ENCODE measurements at places on chromosomes 3 and 15. TPM values are rescaled to one million over a fixed set of nuclear protein-coding genes. Genes with fewer than 3 reads are reported as not detected.

The UROC1 gene
- not detected for total RNA-seq

- DNase-seq: peak; percentile 69
Measured at GRCh38 chr15:77418966-77419835, 703 bp downstream of the PEAK1 start.

GRCh38 chr3:172221547-172221946 is 182.2 kb downstream of the FNDC3B start:
- peak; percentile 87 for DNase-seq

GRCh38 chr3:189748046-189748445 is 116.9 kb downstream of the TP63 start:
- no peak for DNase-seq

The SERPINI2 gene
- not detected for total RNA-seq

DNA sequence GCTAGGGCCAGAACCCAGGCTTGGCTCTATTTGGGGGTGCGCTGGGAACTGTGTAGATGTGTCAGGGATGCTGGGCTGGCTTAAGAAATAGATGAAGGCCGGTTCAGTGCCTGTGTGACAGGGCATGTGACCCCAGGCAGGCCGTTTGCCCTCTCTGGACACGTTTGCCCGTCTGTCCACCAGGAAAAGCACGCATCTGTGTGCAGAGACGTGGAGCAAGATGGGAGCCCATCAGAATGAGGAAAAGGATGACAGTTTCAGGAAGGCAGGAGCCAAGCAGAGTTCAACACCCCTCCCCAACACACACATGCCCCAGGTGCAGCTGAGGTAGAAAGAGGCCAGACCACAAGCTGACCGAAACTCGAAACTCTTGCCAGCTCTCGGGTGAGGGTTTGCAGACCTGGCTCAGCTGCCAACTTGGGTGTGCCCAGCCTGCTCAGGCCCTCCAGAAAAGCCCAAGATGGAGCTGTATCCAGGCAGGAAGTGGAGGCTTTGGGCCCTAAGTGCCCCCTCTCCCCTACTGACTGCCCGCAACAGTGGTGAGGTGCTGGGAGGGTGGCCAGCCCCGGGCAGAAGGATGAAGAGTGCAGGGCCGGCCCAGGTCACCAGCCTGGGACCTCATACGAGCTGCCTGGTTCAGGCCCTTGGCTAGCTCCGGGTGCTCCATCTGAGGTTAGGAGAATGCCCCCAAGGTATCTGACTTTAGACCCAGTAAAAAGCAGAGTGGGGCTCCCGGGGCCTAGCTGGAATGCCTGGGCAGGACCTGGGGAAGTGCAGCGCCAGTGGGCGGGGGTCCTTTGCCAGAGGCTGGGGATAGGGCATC is 10.2 kb upstream of the MESP1 start:
- DNase-seq: no peak

DNA sequence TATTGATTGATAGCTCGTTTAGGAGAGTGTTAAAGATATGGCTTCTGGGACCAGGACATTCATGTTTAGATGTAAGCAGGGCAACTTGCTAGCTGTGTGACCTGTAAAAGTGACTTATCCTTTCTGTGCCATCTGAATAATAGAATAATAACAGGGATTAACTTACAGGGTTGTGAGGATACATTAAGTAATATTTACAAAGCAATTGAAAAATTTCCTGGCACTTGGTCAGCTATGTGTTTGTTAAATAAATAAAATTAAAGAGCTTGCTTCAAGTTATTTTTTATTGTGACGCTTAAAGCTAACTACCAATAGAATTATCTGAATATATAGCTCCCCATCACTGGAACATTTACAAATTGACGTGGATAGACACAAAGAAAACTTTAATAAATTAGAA is 287.9 kb upstream of the CDIN1 start:
- no peak for DNase-seq

All from GM23248 (cell line).